Cerebellum (tissue), 4 donors: ENCODE measurements at places on chromosomes 5 and 9.

DNA sequence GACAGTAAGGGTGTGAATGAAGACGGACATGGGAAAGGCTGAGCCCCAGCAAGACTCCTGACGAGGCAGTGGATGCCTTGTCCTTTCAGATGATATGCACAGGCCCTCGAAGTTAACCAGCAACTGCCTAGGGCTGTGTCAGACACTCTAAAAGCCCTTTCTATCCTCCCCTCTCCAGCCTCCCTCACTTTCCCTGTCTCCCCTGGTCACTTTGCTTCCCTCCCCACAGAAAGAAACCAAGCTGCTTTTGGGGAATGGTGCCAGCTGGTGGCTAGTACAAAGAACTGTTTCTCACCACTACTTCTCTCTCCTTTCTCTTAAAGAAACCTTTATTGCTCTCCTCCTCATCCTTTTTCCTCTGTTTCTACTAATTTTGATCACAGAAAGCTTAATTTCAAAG is 21.4 kb downstream of the LHFPL2 start:
- no peak for DNase-seq

- peak; percentile 7 for DNase-seq
These were observed 17.4 kb downstream of the CDH9 start for GRCh38 chr5:27020973-27021372.

GRCh38 chr5:67065237-67065636 is 131.4 kb downstream of the CD180 start:
- no peak for DNase-seq

- DNase-seq: no peak
These were observed 2.7 kb downstream of the VPS13A start for GRCh38 chr9:77180056-77180455.

DNA sequence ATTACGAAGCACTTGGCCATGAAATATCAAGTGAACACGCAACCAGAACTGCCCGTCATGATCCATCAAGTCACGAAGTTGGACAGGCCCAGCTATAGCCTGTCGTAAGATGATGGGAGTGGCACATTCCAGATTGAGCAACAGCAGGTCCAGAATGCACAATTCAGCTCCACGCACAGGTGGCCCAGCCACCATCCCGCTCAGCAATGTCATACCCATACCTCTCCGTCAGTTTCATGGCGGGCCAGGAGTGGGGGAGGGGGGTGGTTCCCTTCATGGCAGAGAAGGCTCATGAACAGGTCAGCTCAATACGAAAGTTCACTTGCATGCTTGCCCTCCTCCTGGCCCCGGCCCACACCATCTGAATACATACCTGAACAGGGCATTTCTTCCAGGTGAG is 34.9 kb downstream of the SMIM23 start:
- DNase-seq: no peak

DNA sequence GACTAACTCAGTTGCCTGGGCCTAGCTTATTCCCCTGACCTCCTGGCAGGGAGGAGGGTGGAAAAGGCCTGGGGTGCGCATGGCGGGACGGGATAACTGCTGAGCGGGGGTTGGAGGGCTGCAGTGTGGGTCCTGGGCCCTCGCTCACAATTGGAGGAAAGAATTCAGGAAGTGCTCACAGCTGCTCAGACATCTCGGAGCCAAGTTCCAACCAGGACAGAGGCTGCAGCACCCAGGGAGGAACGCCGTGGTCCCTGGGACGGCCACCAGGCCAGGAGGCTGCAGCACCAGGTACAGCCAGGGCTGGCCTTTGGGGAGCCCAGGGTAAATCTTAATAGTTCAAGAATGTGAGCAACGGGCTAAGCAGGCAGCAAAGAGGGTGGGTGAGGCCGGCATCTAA is at the start of gene SPAAR:
Gene SPAAR, plus strand, starts transcription at position 217 of the 400 bp plus-strand sequence. CDS start 974 bp downstream, outside the sequence.
- no peak for DNase-seq

DNA sequence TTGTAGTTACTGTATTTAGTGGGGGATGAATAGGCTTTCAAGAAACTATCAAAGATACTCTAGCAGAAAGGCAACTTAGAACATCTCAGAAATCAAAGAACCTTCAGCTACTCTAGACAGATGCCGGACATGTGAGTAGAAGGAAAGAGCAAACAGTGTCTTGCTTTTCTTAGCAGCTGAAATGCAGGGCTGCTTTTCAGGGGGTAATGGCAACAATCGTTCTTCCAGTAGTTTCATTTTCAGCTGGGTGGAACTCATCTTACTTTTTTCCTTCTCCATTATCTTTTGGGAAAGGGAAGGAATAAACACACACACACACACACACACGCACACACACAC is 281.6 kb downstream of the CRB2 start:
- DNase-seq: no peak

- no peak for DNase-seq
These were observed 215.6 kb upstream of the DMAC1 start for GRCh38 chr9:8014997-8015682.

DNA sequence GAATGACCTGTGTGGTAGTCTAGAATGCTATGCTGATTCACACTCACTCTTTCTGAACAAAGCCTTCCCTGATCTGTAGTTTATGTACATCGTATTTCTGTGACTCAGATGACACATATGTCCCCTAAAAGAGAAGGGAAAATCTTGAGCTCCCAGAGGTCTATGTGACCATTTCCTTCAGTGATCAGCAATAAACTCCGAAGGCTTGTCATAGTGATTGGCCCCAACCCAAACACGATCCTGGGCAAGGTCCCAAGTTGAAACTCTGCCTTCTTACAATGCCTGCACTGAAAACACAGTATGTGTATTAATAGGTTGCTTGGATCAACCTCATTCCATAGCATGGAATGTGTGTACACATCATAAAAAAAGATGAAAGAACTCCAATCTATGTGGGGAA is 685.8 kb downstream of the MAT2B start:
- DNase-seq: no peak

DNA sequence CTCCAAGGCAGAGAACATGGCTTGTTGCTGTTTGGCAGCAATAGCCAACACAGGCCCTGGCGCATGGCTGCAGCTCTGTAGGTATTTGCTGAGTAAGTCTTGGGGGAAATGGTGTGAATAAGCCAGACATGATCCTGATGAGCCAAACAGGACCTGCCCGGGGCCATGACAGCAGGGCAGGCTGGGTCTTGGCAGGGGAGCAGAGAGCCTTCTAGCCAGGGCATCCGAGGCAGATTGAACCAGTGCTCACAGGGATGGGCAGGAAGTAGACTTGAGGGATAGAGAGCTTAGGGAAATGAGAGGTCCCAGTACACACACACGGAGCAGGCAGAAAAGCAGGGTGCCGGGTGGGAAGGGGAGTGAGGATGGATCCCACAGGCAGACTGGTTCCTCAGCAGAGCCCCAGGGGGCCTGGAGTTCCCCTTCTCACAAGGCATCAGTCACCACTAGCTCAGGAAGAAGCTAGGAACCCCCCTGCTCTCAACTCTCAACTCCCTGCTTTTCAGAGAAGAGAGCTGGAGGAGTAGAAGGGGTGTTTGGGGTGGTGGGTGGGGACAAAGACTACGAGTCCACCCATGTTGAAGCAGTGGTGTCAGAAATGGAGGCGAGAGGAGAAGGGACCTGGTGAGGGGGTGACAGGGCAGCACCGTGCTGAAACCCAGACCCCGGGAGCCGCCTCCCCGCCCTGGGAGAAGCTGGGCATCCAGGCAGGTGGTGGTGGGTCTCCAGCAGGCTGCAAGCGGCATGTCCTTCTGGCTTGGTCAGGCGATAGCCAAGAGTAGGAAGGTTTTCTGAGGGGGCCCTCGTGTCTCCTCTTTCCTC is 111.1 kb downstream of the RGS3 start:
- no peak for DNase-seq

DNA sequence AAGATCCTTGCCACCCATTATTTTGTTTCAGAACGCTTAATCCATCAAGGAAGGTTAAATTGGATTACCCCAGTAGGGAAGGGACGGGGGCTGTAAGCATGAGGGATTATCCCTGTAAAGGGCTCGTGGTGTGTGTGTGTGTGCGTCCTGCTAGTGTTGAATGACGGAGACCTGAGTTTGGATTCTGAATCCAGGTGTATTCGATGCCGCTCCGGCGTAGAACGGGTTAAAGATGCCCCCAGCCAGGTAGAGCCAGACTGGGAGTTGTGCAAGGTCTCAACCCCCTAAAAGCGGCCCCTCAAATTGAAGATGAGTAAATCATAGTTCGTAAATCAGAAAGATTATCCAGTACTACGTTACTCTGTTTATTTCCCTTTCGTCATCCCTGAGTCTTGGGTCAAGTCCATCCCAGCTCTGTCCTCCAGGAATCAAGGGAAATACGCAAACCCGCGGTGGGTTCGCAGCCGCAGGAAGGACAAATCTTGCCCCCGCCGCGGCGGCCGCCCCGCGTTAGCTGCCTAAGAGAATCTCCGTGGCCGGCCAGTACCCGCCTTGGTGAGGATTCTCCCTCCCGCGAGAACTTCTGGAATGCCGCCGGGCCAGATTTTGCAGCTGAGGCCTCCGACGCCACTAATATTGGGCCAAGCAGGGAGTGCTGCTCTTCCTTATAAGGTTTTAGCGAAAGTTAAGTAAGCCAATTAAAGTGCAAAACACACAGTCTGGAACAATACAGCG is 586 bp upstream of the MTAP start:
- peak; percentile 26 for DNase-seq

DNA sequence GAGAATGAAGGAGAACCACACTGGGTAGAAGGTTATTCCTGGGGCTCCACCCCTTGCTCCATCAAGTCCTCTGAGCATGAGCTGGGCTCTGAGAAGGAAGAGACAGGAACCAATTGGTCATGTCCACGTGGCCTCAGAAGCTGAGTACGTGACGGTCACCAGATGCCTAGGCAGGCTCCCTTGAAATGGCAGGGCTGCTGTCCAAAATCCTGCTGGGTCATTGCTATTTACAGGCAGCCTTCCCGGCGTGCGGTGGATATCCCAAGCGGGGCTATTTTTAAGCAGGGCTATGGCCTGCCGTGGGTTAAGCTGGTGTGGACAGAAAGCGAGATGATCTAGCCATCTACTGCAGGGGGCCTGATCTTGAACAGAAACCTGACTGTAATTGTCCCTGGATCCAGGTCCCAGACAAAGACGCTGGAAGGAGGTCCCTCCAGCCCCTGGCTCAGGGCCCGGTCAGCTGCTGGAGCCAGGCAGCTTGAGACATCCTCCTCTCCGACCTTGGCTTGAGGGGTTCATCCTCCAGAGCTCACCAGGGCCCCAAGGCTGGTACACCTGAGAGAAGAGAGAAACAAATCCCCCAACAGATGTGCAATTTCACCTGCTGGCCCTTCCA is 550 bp upstream of the CKMT2 start:
- peak; percentile 80 for DNase-seq

GRCh38 chr5:111231119-111231518 is 6.9 kb downstream of the CAMK4 start:
- no peak for DNase-seq

GRCh38 chr5:135996611-135997010 is 32.2 kb upstream of the TGFBI start:
- DNase-seq: no peak

GRCh38 chr9:70392850-70393249 is 21.6 kb downstream of the KLF9 start:
- no peak for DNase-seq

GRCh38 chr5:56119050-56119449 is 114.1 kb downstream of the ANKRD55 start:
- DNase-seq: no peak

GRCh38 chr5:72167804-72168203 is 60.5 kb downstream of the MAP1B start:
- peak; percentile 62 for DNase-seq

GRCh38 chr5:168879929-168880328 is 300.8 kb upstream of the PANK3 start:
- no peak for DNase-seq

DNA sequence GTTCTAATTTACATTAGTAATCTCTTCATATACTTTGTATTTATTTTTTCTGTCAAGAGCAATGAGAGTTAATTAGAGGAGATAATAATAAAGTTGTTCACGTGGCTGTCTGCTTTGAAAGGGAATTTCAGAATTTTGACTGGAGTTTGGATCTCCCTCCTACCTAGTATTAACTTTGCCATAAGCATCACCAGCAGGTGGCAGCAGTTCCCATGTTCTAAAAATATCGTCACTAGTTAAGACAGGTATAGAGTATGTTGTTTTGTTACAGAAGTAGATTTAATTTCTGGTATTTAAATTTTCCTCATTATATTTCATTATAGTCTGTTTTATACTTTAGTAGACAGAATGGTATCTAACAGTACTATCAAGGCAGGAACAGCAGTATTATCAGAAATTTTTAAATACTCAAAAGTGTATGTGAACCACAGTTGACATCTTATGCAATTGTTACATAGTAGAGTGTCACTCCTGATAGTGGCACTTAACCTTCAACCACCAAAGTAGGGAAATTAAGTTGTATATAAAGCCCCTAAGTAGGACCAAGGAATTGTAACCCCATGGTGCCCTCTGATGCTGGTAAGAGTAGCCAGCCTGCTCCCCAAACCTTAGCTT is 20.4 kb downstream of the GNPDA1 start:
- DNase-seq: peak; percentile 68

- peak; percentile 39 for DNase-seq
These were observed 55.2 kb downstream of the NMUR2 start for GRCh38 chr5:152349683-152350526.

GRCh38 chr9:3981897-3982296 is 318.0 kb downstream of the GLIS3 start:
- DNase-seq: no peak

DNA sequence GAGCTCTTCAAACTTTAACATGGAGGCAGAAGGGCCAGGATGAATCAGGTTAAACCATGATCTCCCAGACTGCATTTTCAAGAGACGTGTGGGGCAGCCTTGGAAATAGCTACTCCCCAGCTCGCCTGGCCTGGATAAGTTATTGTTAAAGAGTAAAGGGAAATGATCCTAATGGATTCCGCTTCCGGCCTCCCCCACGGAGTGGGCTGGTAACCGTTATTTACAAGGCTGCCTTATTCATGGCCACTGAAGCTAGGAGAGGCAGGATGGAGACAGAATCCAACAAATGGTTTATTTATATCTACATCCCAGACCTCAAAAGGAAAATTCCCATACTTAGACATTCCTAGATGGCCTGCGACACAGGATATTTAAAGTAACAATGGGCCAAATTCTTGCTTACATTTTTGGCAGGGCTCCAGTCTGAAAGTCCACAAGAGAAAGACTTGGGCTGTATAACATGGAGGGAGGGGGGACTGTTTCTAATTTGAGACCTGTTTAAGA is 27.9 kb downstream of the SPRY4 start:
- no peak for DNase-seq

GRCh38 chr9:135864447-135865049 is 42.8 kb downstream of the CAMSAP1 start:
- peak; percentile 67 for DNase-seq

GRCh38 chr9:138053996-138054752 is 176.6 kb downstream of the CACNA1B start:
- no peak for DNase-seq

DNA sequence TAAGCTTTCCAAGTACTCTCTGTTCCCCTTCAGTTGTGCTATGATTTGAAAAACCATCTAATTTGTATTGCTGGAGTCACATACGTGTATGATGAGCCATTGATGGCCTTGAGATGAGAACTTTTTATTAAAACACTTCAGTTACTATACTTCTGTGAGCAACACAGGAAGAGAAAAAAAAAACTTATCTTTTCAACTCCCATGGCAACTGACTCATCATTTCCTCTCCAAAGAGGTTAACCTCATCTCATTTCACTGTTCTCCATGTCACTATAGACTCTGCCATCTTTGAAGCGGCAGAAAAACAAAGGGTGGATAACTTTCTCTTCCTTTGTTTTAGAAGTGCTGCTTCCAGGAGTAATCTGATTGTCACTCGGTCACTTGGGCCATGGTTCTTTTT is 104.3 kb upstream of the PCSK1 start:
- DNase-seq: no peak
